ENCODE measurements at places on chromosomes 2 and 18.

- peak; percentile 84 for DNase-seq
Observed at GRCh38 chr2:224142397-224143312, 103.6 kb upstream of the SERPINE2 start.

- no peak for DNase-seq
Observed at GRCh38 chr18:74861154-74861553, 263.5 kb downstream of the ZNF407 start.

DNA sequence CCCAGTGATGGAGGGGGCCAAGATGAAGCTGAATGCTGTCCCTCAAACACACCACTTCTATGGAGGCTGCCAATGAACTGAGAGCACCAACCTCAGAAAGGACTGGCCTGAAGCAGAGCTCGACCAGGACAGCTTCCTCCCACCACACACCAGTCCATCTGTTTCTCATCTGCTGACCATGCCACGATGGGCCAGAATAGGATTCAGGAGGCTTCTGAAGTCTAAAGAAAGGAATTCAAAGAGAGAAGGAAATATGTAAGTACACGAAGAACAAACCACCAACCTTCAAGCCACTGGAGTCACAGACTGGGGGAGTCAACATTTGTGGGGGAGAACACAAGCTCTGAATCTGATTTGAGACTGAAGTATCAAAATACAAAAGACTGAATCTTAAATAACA is 157.6 kb upstream of the CCDC68 start:
- DNase-seq: no peak

GRCh38 chr18:48711651-48712486 is 173.0 kb downstream of the CTIF start:
- no peak for DNase-seq

GRCh38 chr2:161658259-161658658 is 34.0 kb downstream of the SLC4A10 start:
- no peak for DNase-seq

GRCh38 chr2:51013079-51013932 is 18.6 kb downstream of the NRXN1 start:
- no peak for DNase-seq

- no peak for DNase-seq
Observed at GRCh38 chr18:23136326-23137096, 1.2 kb downstream of the CABLES1 start.

- DNase-seq: no peak
Observed at GRCh38 chr2:198767694-198768093, 690.0 kb downstream of the SATB2 start.

DNA sequence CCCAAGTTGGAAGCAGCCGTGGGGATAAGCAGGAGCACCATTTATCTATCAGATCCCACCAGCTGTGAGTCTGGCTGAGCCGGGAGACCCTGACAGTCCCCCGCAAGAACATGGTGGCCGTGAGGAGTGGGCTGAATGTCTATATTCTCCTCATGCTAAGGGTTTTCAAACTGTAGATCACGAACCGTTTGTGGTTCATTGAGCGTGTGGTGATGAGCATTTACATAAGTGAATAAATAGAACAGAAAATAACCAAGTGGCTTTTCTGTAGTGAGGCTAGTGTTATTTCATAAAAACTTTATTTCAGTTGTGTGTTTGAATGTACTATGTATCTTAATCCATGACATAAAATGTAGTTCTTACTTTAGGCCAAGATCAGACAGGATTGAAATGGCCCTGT is 190.2 kb upstream of the APCDD1 start:
- no peak for DNase-seq

GRCh38 chr2:189879716-189880081 is 95.4 kb downstream of the PMS1 start:
- no peak for DNase-seq

DNA sequence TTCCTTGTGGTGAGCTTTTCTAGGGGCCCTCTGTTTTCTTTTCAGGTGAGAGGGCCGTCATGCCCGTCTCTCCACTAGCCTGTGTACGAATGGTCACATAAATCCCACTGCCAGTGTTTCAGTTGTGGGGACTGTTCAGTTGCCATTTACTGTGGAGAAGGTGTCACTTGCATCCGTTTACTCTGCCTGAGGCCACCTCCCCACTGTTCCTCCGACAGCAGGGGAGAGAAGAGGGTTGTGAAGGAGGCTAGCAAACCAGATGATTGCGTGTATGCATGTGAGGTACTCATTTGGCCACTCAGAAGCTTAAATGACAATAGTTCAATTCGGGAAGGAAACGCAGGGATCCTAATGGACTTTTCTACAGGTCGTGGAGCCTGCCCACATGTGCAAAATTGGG is 3.3 kb downstream of the MTCL1 start:
- no peak for DNase-seq

DNA sequence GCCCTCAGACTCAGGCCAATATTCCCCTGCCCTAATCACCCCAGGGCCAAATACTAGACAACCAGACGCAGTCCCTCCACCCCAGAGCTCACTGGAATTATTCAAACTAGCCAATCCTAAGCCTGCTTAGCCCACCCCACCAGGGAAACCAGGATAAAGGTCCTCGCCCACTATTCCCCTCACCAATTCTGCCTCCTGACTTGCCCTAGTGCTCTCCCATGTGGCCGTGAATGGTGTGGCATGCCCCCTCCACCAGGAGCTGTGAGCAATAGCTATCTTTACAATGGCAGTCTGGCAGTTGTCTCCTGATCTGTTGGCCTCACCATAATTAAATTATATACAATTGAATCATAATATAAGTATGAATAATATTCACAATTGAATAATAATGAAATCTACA is 42.3 kb downstream of the FAM124B start:
- DNase-seq: no peak

DNA sequence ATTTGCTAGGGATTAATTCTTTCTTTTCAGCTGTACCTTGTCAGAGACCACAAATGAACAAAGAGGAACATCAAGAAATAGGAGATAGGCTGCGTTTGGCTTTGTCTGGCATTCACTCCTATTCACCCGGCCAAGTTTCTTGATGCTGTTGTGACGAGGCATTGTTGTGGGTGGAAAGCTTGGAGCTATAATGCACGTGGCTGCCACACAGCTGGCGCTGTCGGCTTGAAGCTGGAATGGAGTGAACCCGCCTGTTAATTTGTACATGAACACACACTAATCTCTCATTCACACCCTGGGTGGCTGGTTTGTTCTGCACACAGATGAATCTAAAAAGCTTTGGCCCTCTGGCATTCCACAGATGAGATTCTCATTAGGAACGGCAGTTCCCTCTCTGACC is 274.9 kb upstream of the GYPC start:
- DNase-seq: no peak

DNA sequence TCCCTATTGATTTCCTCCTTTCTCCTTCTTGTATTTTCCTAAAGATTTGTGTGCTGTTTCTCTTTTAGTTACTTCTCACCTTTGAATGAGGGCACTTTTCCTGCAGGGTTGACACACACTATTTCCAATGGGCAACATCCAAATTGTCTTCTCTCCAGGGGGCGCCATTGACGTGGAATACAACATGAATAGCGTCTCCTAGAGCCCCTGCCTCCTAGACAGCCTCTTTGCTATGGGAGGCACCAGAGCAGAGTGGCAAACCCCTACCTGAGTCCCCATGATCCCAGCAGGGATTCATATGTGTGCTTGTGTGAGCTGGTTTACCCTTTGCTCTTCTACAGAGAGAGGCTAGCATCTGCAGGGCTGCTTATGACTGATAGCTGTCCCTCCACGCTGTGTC is 61.3 kb upstream of the ITSN2 start:
- peak; percentile 10 for DNase-seq

DNA sequence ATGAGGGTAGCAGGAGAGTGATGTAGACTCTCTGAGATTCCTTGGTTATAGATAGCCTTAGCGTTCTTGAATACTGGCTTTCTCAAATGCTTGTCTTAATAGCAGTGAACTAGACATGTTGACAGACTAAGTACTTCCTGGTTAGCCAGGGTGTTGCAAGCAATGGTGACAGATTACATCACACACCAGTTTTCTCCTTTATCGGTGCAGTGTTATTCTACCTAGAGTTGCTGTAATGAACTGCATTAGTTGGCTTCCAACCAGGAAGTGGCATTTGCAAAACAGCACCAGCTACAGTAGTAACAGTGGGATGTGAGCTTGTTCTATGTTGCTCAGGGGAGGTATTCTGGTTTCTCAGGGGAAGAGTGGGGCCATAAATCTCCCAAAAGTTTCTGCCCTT is 582.2 kb upstream of the DDX18 start:
- no peak for DNase-seq

DNA sequence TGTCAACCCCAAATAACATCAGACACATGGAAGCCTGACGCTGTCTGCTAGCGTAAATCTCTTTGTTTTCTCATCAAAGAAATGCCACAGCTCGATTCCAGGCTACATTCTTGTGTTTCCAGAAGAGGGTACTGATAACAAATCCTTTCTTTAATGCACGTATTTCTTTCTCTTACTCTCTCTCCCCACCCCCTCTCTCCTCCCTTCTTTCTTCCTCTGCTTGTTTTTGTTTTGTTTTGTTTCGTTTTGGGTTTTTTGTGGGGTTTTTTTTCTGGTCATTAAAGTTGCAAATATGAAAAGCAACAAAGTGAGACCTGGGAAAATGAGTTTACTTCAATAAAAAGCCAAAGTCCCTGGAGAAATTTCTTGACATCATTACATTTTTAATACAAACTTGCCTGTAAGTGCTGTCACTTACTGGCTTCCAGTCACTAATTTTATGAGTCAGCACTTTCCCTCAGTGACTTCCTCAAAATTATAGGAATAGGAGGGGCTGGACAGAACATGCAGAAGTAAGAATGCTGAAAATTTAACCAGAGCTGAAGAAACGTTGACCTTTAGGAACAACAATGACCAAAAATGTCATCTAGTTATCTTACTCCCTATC is 106.7 kb upstream of the NABP1 start:
- DNase-seq: no peak

DNA sequence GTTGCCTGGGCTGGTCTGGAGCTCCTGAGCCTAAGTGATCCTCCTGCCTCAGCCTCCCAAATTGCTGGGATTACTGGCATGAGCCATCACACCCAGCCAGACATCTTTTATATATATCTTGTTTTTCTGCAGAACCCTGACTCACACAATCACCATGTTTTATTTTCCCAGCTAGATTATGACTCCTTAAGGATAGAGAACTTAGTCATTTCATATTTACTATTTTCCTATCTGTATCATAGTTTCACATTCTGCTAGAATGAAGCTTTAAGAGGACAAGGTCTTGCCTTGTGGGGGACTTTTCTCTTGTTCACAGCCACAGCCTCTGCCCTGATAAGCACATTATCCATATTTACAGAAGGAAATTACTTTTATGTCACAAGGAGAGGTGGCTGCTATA is 73.9 kb downstream of the LBH start:
- no peak for DNase-seq

DNA sequence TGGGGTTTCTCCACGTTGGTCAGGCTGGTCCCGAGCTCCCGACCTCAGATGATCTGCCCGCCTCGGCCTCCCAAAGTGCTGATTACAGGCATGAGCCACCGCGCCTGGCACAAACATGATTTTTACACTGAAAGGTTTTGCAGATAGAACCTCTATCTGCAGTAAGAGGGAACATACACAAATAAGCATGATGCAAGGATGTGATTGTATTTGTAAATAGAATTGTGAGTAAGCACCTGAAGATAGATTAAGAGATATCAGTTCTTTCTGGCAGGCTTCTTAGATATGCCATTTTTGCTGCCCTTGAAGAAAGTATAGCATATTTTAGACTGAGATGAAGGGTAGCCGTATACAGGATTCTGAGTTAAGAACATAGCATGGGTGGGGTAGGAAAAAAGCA is 3.6 kb downstream of the COMMD1 start:
- no peak for DNase-seq

GRCh38 chr2:16196687-16197503 is 256.5 kb downstream of the MYCN start:
- DNase-seq: no peak

DNA sequence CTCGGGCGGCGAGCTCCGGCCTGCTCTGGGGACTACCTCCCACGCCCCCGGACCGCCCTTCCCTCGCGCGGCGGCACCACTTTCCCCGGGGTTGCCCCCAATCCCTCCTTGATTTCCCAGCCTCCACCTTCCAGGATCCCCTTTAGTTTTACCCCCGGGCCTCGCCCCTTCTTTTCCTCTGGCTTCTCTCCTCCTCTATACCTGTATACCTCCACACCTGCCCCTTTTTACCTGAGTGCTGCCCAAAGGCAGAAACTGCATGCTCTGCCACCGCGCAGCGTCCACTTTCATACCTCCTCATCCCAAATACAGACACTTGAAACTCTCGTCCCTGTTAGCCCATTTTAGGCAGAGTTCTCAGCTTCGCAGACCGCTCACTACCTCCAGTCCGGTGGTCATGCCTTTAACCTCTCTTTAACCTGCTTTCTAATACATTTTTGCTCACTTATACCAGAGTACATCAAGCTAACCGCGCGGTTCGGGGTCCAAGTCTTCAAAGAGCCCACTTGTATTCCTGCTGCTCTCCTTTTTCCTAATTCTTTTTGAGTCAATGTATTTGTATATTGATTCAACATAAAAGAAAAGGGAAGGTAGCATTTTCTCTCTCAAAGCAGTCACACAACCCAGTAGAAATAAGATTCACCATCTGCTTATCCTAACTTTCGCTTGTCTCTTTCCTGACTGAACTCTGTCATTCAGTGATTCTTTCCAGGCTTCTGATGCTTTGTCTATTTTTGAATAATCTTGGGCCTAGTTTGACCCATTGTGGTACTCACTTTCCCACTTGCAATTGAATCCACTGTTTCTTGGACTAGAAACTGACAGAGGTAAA is 901 bp downstream of the SPOPL start:
- no peak for DNase-seq

DNA sequence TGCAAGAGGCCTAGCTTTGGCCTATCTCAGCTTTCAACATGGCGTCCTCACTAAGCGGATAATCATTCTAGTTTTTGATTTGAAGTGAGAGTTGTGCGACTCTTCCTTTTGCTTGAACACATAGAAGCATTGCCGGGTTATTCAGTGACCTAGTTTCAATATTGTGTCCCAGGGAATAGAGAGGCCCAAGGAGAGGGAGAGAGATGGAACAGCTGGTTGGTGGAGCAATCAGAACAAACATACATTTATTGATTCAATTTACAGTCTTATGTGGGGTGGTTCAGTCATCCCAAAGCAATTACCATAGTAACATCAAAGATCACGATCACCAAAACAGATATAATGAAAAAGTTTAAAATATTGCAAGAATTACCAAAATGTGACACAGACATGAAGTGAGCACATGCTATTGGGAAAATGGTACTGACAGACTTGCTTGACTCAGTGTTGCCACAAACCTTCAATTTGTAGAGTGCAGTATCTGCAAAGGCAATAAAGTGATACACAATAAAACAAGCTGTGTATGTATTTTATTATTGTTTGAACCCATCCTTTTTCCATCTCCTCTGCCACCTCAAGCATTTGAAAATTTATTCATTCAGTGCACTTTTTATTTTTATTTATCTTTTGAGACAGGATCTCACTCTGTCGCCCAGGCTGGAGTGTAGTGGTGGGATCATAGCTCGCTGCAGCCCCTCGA is 30.2 kb downstream of the COPS7B start:
- DNase-seq: no peak

GRCh38 chr2:218517434-218518206 is 50.5 kb downstream of the USP37 start:
- no peak for DNase-seq
